Activated T-cell treated with anti-CD3 and anti-CD28 coated beads, Interleukin-2, amount 50 U/mL, for 1 hour (primary cell): ENCODE measurements at places on chromosomes 16 and 17.

DNA sequence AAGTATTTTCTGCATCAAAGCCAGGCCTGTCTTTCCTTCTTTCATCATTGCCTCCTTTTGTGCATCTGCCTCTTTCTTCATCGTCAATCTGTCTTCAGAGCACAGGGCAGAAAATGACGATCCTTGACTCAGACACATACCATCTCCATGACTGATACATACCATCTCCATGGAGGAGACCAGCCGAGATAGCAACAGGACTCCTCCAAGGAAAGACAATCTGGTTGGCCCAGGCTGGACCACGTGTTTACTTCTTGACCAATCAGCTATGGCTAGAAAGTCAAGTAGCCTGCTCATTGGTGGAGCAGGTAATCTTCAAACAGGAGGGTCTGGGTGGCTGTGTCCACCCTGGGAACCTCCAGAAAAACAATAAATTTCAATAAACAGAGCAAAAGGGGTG is 164.6 kb downstream of the CPPED1 start:
- DNase-seq: no peak

DNA sequence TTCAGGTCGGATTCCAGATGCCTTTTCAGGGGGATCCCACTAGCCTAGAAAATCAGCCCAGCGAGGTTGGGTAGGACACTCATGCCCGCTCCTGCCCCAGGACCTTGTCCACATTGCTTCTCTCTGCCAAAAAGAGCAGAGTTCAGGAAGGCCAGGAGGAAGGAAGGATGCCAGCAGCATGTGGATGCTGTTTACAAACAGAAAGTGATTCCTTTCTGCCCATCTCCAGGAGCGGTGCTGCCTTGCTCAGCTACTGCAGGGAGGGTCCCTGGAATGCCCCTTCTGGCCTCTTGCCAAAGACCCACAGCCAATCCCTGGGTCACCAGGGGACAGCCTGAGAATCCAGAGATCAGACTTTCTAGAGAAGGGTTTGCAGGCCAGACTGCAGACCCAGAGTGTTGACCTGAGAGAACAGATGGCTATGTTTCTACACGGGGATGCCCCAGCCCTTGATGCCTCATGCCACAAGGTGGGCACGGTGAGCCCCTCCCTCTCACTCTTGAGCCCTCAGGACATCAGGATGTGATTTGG is 32.3 kb upstream of the EMP2 start:
- DNase-seq: no peak

- DNase-seq: no peak
Measured at GRCh38 chr17:82959242-82959930, 119.6 kb upstream of the ZNF750 start.

- DNase-seq: no peak
Measured at GRCh38 chr16:73217654-73218053, 169.7 kb upstream of the ZFHX3 start.

- DNase-seq: no peak
Measured at GRCh38 chr16:1776991-1777374, 4.0 kb upstream of the MRPS34 start.

DNA sequence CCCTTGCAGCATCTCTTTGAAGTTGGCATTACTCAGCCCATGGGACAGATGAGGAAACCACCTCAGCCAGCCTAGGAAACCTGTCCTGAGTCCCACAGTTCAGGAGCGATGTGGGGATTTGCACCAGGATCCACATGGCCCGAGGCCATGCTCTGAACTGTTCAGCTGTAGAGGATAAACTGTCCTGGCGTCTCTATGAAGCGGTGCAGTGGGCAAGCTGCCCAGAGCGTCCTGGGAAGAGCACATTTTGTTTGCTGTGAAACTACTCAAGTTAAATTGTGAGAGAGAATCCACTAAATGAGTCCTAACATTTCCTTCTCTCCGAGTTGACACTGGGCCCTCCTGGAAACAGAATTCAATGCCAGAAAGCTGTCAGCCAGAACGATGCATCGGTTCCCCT is 276.6 kb upstream of the TNRC6C start:
- no peak for DNase-seq

- no peak for DNase-seq
Measured at GRCh38 chr17:66858226-66859083, 23.5 kb downstream of the CACNG5 start.

- DNase-seq: no peak
Measured at GRCh38 chr17:49984776-49985175, 10.2 kb downstream of the DLX3 start.

GRCh38 chr16:49600976-49601375 is 227.4 kb downstream of the C16orf78 start:
- no peak for DNase-seq

DNA sequence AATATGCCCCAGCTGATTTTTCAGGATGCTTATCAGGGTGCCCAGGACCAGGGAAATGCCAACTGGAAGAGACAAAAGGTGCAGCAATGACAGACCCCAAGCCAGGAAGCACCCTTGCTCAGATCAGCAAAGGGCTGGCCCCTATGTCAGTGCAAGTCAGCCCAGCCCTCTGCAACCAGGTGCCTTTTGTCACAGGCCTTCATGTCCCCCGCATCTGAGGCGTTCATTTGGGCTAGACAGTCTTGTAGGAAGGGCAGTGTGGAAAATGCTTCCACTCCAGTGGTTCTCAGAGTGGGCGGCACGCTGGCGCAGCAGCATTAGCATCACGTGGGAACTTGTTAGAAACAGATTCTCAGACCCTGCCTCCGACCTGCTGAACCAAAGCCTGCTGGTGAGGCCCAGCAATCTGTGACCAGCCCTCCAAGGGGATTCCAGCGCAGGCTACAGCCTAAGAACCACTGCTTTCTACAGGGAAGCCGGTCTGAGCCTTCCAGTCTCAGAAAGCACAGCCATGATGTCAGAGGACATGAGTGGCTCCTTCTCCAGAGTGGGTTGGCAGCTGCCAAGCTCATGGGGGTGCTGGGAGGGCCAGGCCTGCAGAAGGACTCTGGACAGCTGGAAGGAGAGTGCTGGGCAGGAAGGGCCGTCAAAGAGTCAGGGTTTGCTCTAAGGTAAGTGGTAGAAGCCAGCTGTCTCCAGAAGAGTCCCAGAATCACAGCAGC is 13.1 kb downstream of the SLC47A2 start:
- DNase-seq: no peak

DNA sequence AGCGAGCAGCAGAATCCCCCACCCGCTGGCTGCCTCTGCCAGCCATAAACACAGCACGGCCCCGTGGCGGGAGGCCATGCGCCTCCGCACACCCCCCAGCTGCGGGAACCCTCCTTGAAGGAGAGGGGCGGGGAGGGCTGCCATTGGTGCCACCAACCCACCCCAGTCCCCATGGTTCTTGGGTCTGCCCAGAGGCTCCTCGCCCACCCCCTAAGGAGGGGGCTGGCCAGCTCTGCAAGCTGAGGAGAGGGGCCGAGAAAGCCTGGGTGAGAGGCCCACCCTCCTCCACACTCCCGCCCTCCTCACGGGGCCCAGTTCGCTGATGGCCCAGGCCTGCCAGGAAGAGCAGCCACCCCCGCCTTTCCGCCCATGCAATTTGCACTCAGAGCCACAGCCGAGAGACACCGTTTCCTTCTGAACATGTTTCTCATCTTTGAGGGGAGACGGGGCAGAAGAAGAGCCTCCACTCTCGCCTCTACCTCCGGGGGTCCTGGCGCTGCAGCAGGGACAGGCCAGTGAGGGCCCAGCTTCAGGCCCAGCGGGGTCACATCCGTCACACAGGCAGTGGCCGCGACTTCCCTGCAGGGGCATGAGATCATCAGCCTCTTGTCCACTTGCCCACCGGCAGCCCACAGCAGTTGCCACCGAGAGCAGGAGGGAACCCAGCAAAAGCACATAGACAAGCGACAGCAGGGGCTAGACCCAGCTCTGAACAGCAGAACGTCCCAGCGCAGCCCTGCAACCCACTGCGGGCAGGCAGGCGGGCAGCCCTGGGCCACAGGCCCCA is 23.0 kb downstream of the KATNB1 start:
- DNase-seq: no peak

- no peak for DNase-seq
Measured at GRCh38 chr17:42041619-42042018, 8.8 kb downstream of the C17orf113 start.

DNA sequence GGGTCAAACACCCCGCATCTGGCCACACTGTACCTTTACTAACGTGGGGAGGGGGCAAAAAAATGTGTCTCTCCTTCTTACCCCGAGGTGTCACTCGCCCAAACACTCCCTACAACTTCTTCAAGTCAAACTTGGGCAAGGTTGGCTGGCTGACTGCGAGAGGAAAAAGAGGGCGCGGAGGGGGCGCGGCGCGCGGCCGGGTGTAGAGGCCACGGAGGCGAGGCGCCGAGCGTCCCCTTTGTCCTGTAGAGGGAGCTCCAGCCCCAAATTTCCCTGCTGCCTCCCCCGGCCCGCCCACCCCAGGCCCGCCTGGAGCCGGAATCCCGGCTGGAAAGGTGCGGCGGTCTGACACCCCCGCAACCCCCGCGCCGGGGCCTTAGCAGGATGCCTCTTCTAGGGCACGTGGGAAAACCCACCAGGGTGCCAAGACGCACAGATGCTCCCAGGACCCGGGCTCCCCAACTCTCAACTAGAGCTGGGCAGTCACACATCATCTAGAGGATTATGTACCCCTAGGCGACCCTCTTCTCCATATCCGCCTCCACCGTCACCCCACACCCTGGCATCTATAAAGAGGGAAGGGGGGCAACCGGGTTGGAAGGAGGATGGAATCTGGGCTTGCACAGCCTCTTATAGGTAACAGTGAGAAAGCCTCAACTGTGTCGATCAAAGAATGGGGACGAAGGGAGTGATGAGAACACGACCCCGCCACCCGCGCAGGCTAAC is 4.2 kb downstream of the IRX3 start:
- no peak for DNase-seq

GRCh38 chr17:32240750-32241149 is 24.9 kb upstream of the RHBDL3 start:
- no peak for DNase-seq

- DNase-seq: no peak
Measured at GRCh38 chr17:61466246-61466645, 14.0 kb downstream of the TBX4 start.

- DNase-seq: no peak
Measured at GRCh38 chr16:11700264-11701029, 32.2 kb downstream of the SNN start.
